ENCODE measurements at places on chromosomes 1 and 21.

DNA sequence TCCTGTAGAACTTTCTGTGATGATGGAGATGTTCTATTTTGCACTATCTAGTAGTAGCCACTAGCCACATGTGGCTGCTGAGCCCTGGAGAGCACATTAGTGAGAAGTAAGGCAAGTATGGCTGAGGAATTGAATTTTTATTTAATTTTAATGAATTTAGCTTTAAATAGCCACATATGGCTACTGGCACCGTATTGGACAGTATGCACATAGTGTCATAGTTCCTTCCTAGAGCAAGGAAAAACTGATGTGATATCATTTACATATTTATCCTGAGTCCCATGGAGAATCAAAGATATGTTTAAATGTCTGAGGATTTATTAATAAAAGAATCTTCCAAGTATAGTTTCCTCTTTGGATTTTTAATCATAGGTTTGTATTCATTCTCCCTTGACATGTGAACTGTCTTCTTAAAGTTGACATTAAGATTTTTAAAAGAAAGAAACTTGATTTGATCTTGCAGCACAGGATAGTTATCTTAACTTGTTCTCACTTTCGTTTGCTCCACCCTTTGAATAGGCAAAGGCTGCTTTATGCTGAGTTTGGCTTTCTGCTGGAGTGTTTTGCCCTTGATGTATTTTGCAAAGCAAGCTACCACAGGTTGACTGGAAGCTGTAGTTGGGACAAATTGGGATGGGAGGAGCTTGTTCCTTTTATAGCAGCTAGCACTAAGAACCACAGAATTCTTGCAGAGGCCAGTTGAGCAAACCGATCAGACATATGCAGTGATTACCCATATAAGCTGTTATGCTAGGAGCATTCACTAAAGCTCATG, 129.7 kb downstream of the VPS13D start:
- DNase-seq = no peak

DNA sequence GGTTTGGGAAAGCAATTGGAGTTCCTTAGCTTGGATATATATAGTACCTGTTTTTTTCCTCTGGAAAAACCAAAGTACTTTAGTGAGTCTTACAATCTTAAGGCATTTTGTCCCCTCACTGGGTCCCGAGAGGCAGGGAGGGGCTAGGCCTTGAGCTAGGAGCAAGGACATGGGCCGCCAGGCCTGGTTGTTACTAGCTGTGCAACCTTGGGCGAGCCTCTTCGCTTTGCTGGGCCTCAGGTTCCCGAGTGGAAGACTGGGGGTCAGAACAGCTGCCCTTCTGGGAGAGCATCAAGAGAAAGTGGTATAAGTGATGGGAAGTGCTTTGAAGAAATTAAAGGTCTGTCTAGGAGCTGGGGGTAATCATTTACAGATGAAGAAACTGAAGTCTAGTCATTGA, 553.2 kb downstream of the KIF26B start:
- no peak for DNase-seq

DNA sequence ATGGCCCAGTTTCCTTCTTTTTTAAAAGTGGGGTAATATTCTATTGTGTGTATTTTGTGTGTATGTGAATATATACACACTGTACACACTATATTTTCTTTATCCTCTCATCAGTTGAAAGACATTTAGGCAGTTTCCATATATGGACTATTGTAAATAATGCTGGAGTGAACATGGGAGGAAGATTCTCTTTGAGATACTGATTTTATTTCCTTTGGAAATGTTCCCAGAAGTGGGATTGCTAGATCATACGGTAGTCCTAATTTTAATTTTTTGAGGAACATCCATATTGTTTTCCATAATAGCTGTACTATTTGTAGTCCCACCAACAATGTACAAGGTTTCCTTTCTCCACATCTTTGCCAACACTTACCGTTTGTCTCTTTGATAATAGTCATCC, 51.0 kb downstream of the F3 start:
- no peak for DNase-seq

DNA sequence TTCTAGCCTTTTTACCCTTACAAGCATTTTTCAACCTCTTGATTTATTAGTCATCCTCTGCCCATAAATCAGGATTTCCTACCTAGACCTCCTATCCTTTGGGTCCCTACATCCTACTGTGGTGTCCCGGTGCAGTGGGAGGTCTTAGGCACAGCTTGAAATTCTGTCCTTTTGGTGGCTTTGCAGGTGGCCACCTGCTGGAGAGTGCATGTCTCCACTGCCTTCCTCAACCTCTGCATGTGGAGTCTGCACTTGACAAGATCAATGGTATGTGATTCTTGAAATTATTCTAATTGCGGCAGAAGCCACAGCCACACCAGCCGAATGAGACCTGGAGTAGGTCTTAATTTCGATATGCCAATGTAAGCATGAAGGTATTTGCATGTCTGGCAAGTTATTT, 11.4 kb upstream of the KCNA3 start:
- no peak for DNase-seq

DNA sequence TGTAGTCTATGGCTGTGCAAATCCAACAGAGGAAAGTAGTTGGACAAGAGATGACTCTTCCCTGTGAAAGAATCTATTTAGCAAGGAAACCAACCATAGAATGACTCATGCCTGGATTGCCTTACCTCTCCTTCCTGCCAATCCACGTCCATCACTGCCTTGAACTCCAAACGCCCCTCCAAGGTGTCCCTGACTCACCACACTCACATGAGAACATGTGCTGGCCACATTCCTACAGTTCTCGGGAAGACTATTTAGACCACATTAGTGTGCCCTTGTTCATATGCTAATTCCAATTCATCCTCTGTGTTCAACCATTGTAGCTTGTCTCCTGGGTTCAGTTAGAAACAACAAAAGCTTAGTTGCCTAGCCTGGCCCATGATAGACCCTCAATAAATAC, 157.3 kb downstream of the SLC30A10 start:
- no peak for DNase-seq
